Activated CD4-positive, alpha-beta T cell treated with anti-CD3 and anti-CD28 coated beads, Interleukin-2, amount 50 U/mL, for 24 hours (primary cell): ENCODE measurements at places on chromosomes 7 and 10.

DNA sequence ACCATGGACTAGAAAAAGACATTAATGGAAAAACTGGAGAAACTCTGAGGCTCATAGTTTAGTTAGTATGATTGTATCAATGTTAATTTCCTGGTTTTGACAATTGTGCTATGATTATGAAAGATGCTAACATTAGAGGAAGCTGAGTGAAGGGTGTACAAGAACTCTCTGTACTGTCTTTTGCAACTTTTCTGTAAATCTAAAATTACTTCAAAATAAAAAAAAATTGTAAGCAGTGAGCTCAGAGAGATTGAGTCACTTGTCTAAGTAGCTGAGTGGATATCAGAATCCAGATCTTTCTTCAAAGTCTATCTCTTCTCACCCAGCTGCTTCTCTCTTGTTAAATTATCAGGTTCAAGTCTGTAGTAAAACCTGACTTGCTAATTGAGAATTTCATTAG is 181.1 kb downstream of the PLCE1 start:
- no peak for DNase-seq

GRCh38 chr7:155544485-155544884 is 1.9 kb downstream of the CNPY1 start:
- no peak for DNase-seq

DNA sequence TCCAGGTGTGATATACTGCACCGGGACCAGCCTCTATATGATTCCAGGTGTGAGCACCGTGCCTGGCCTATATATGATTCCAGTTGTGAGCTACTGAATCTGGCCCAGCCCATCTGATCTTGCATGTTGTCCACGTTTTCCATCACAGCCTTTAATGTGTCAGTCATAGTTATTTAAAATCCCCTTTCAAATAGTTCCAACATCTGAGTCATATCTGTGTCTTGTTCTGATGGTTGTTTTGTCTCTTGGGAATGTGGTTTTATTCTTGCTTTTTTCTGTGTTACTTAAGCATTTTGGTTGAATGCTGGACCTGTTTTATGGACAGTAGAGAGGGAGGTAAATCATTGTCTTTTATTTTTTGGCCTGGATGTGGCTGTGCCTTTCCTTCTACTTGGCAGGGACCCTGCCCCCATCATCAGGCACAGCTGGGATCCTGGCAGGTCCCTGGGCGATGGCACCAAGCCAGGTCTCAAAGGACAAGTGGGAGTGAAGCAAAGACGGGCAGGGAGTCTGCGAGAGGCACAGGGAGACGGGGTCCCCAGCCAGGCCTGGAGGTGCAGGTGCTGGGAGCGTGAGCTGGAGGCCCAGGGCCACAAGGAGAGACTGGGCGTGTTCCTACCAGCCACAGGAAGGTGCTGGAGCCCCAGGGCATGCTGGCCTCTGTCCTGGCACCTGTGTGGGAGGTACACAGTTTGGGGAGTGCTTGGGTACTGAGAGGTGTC is 94.7 kb downstream of the DYNC2I1 start:
- DNase-seq: no peak

- DNase-seq: no peak
These were observed 23.7 kb downstream of the VSTM4 start for GRCh38 chr10:49091450-49092210.

DNA sequence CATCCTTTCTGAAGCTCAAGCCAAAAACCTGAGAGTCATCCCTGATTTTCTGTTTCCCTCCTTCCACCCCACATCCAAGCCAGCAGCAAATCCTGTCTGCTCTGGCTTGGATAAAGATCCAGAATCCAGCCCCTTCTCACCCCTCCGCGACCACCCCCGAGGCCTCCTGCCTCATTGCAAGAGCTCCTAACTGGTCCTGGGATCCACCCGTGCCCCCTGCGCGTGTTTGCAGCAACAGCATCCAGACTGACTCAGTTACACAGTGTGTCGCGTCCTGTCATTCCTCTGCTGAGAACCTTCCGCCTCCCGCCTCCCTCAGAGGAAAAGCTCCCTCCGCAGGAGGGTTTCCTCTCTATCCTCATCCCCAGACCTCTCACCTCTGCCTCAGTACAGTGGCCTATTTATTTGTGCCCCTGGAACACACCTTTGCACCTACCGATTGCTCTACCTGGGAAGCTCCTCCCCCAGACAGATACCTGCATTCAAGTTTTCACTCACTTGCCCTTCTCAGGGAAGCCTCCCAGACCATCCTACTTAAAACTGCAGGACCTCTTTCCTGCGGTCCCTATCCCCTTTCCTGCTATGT is 21.6 kb upstream of the GRID1 start:
- DNase-seq: no peak
